ENCODE measurements at places on chromosomes 5 and 9.

DNA sequence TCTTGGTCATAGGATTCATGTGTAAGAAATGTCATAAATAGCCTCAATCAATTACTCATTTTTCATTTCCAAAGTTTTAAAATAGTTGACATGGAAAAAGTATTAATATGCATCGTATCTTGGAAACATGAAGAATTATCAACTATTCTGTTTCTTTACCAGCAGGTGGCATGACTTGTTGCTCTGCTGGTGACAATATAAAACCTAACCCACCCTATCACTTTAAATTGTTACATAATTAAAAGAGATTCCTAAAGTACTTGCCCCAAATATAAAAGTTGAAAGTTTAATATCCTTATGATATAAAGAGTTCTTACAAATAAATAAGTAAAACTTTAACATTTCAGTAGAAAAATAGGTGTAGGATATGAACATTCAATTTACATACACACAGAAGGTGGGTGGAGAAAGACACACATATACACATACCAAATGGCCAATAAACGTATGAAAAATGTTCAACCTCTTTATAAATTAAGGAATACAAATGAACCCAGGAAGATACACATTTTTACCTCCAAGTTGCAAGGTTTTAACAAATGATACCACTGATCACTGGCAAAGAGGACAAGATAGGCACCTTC is 30.6 kb downstream of the MAP1B start:
- DNase-seq = no peak

DNA sequence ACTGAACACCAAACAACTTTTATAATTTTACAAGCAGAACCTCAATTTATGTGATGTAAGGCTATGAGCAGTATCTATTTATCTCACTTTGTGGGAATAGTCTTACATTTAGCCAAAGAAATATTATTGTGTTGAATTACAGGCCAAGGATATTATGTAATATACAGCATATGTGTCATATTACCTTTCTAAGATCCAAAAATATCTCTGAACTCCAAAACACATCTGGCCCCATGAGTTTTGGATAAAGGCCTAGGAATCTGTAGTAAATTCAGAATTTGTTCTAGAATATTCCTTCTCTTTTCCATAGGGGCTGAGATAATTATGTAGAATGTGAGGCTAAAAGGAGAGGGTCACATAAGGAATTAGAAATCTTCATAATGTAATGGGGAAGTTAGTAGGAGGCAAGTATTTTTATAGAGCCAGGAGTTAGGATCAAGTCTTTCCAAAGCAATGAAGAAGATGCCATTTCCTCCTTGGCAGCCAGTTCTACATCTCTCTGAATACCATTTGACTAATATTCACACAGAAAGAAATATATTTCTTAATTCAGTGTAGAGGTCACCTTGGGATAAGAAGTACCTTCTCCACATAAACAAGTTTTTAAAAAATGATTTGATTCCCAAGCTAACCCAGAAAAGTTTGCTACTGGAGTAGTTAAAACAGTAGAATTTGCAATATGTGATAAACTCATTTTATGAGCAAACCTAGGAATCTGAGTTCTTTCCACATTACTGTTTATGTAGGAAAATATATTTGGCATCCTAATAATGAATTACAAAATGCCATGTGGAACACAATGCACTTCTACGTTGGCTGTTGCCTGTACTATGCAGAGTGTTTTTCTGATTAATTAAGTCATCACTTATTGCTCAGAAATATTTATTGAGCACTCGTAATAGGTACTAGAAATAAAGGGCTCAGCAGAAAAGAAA is 20.3 kb upstream of the GRAMD2B start:
- DNase-seq = no peak

GRCh38 chr5:179292681-179293635 is 52.3 kb downstream of the ADAMTS2 start:
- DNase-seq = no peak

GRCh38 chr5:51159164-51159563 is 224.1 kb upstream of the ISL1 start:
- DNase-seq = no peak

- no peak for DNase-seq
These were observed 22.5 kb downstream of the ZNF462 start for GRCh38 chr9:106885451-106885850.

DNA sequence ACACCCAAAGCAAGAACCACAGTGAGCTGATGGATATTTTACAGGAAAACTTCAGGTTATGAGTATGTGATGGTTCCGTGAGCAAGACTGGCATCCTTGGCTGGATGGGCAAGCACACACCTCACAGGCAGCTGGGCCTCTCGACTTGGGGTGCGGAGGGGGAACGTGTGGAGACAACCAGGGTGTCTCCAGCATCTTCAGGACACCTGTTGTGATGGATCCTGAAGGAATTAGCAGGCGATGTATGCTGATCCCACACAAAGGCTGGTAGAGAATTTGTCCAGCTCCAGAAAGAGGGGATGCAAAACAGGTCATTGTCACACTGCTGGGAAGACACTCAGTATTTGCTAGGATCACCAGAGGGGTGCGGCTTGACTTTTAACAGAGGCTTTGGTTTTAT is 42.7 kb downstream of the SECISBP2 start:
- no peak for DNase-seq

DNA sequence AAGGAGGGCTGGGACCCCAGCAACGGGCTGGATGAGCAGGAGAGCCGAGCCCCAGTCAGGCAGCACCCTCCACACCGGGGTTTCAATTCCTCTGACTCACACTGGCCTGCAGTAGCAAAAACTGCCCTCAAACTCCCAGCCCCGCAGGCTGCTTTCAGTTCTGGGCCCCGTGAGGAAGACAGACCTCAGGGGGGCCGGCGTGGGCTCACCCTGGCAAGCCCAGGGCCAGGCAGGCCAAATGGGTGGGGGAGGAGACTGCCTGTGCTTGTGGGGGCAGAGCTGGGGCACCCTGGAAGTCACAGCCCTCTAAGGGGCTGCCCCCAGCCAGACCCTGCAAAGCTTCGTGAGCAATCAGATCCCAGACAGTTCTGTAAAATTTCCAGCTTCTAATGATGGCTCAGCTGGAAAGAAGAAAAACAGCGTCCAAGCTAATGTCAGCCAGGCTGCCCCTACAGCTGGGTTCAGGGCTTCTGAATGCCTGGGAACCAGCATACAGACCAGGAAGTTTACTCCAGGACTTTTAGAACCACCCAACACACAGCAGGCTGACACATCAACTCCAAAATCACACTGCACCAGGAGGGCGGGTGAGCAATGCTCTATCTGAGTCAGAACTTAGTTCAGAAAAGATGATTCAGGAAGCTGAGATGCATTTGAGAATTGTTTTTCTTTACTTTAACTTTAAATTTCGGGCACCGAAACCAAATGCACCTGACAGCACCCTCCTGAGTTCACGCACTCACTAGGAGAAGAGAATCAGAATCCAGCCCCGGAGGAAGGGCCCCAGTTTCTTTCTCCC is 34.7 kb downstream of the LPCAT1 start:
- no peak for DNase-seq

- DNase-seq = no peak
These were observed 62.4 kb downstream of the ERGIC1 start for GRCh38 chr5:172896465-172896864.

DNA sequence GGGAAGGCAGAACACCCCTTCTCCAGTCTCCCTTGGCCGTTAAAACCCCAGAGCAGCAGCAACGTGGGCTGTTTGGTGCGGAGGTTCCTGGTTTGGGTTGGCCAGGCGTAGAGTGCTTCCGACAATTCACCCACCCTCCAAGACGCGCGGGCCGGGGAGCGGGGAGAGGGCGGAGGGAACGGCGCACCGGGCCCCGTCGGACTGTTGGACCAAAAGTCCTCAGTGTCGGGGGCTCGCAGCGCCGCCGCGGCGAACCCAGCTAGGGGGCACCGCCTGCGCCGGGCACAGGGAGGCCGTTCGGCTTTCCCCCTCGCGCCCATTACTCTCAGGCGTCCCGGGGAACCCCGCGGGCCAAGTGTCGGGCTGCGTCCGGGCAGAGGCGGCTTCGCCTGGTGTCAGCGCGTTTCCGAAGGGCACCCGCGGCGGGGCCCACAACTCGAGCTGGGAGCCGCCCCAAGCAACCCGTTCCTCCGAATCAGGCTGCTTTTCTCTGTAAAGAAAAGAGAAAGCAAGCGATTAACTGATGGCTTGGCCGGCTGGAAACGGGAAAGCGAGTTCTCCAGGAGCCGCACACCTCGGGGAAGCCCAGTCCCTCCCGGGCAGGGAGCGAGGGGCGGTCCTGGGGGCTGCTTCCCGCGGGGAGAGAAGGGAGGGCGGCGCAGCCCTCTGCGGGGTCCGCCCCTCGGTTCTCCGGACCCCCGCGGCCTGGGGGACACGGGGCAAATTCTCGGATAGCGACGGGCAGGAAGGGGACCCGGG is 145.5 kb downstream of the ERCC6L2 start:
- no peak for DNase-seq

DNA sequence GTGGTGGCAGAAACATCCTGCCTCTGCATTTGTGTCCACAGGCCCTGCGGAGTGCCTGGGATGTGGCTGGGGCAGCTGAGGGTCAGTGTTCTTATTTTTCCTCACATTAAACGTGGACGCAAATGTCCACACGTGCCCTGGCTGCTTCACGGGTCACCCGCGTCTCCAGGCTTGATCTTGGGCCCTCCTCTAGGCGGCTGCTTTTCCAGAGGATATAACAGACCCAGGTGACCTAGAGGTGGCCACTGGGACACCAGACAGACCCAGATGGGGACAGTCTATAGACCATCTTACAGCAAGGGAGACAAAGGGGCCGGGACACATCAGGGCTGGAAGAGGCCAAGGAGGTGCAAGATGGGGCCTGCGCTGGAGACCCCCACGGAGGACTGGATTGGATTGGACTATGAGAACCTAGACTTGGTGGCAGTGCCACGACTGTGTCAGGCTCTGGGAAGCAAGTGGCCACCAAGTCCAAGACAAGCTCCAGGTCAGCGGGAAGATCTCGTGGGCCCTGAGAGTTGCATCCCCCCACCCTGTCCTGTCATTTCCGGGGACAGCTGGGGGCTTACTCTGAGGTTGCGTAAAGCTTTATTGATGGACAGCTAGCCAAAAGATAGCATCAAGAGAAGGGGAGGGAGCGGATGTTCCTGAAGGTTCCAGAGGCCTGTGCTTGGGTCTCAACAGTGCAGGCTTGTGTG is 6.9 kb downstream of the WNK2 start:
- DNase-seq = no peak

- DNase-seq = no peak
These were observed 39.9 kb downstream of the MVB12B start for GRCh38 chr9:126366366-126367011.

- no peak for DNase-seq
These were observed 105.3 kb downstream of the SIL1 start for GRCh38 chr5:139092741-139093343.

Measured in stimulated activated CD8-positive, alpha-beta memory T cell treated with anti-CD3 and anti-CD28 coated beads, Interleukin-12 subunit alpha, Interleukin-12 subunit beta, amount 100 ng/mL, for 1 hour (primary cell).